Transverse colon (tissue), 4 donors: ENCODE measurements at places on chromosomes 2 and 18. TPM values are rescaled to one million over a fixed set of nuclear protein-coding genes. Genes with fewer than 3 reads are reported as not detected.

FEV gene
- total RNA-seq: 8.2 TPM

STARD6 gene
- total RNA-seq: not detected

CCDC178 gene
- total RNA-seq: 131 TPM

SERPINB12 gene
- total RNA-seq: not detected

DNA sequence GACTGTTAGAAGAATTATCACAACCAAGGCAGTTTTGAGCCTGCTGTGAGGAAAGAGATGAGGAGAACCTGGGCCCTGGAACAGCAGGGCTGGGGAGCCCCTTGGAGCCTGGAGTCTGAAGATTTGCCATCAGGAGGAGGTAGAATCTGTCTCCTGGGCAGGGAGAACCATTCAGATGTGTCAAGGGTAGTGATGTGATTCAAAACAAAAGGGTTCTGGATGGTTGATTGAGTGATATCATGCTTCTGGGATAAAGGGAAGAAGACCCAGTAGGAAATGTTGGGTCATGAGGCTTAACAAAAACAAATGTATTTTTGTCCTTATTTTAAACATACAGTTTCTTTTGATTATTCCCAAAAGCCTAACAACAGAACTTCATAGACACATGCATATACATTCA, 28.6 kb downstream of the RNF144A start:
- H3K27me3 ChIP-seq: no peaks in the 10 kb centered on the region
- DNase-seq: no peak
- H3K27ac ChIP-seq: peak overlapping the region; percentile 39
- no peak overlapping the region for H3K4me3 ChIP-seq
- no peaks in the 10 kb centered on the region for H3K4me1 ChIP-seq

DNA sequence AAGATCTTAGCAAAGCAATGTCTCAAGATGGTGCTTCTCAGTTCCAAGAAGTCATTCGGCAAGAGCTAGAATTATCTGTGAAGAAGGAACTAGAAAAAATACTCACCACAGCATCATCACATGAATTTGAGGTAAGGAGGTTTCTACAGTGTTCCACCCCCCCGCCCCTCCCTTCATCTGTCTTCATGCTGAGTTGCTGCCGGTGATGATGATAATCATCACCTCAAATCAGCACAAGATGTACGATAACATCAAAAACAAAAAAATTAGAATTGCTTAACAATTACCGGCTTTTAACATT, 14.6 kb downstream of the UGP2 start:
- no peak for DNase-seq
- H3K4me1 ChIP-seq: peaks cover 49% of the 10 kb centered on the region
- no peaks in the 10 kb centered on the region for H3K27me3 ChIP-seq

DNA sequence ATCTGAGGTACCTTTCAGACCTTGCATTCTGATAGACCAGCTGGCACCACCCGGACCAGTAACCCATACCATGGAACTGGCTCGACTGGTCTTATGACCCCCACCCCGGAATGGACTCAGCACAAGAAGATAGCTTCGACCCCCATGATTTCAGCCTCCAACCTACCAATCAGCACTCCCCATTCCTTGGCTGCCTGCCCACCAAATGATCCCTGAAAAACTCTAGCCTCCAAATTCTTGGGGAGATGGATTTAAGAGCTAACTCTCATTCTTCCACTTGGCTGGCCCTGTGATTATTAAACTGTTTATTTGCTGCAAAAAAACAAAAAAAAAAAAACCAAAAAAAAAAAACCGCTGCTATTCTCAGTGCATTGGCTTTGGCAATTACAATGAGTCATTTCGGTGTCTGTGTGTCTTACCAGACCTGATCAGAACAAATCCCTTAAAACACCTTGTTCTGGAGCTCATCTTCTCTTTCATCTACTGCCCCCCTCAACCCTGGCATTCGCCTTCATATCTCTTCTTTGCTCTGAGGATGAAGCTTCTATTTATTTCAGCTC, 60.1 kb upstream of the KIF5C start:
- DNase-seq: peak; percentile 20
- H3K27ac ChIP-seq: peak overlapping the region; percentile 25
- peaks cover 25% of the 10 kb centered on the region for H3K4me1 ChIP-seq
- no peaks in the 10 kb centered on the region for H3K27me3 ChIP-seq

GRCh38 chr18:13579874-13580273, 146.5 kb downstream of the FAM210A start:
- H3K36me3 ChIP-seq: no peaks in the 10 kb centered on the region
- H3K4me3 ChIP-seq: no peak overlapping the region
- H3K27me3 ChIP-seq: no peaks in the 10 kb centered on the region
- no peak for DNase-seq
- no peak overlapping the region for H3K27ac ChIP-seq

GRCh38 chr2:100388703-100389102, 28.8 kb downstream of the CHST10 start:
- no peaks in the 10 kb centered on the region for H3K27me3 ChIP-seq
- no peak for DNase-seq
- H3K4me3 ChIP-seq: no peak overlapping the region
- no peaks in the 10 kb centered on the region for H3K4me1 ChIP-seq
- no peaks in the 10 kb centered on the region for H3K36me3 ChIP-seq

- H3K4me3 ChIP-seq: no peak overlapping the region
- H3K27me3 ChIP-seq: no peaks in the 10 kb centered on the region
- H3K4me1 ChIP-seq: peaks cover 17% of the 10 kb centered on the region
- H3K27ac ChIP-seq: no peak overlapping the region
- no peaks in the 10 kb centered on the region for H3K36me3 ChIP-seq
- no peak for DNase-seq
Observed at GRCh38 chr2:85989288-85989865, 100.6 kb upstream of the ST3GAL5 start.

- peaks cover 35% of the 10 kb centered on the region for H3K36me3 ChIP-seq
- H3K4me3 ChIP-seq: no peak overlapping the region
- no peak for DNase-seq
- no peaks in the 10 kb centered on the region for H3K27me3 ChIP-seq
- H3K27ac ChIP-seq: no peak overlapping the region
- no peaks in the 10 kb centered on the region for H3K4me1 ChIP-seq
Observed at GRCh38 chr2:239177908-239178307, 222.9 kb downstream of the HDAC4 start.

- no peak overlapping the region for H3K27ac ChIP-seq
- H3K27me3 ChIP-seq: no peaks in the 10 kb centered on the region
- H3K4me1 ChIP-seq: no peaks in the 10 kb centered on the region
- no peak overlapping the region for H3K4me3 ChIP-seq
Observed at GRCh38 chr2:168935810-168936581, 34.9 kb downstream of the G6PC2 start.
